ENCODE measurements at places on chromosomes 7 and 10.

DNA sequence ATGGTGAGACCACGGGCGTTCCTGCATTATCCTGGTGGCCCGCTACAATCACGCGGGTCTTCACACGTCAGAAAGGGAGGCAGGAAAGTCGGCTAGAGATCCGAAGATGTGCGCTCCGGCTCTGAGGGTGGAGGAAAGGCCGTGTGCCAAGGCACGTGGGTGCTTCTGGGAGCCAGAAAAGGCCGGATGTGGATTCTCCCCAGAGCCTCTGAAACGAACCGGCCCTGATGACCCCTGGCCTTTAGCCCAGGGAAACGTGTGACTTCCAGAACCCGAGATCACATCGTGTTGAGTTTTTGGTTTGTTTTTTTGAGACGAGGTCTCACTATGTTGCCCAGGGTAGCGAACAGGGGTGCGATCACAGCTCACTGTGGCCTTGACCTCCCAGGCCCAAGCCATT lies 244.2 kb downstream of the ELFN1 start:
- no peak for DNase-seq

- DNase-seq: no peak
Measured at GRCh38 chr10:25068152-25069058, 52.0 kb downstream of the THNSL1 start.

GRCh38 chr10:132077091-132077490 lies 11.3 kb downstream of the JAKMIP3 start:
- no peak for DNase-seq

DNA sequence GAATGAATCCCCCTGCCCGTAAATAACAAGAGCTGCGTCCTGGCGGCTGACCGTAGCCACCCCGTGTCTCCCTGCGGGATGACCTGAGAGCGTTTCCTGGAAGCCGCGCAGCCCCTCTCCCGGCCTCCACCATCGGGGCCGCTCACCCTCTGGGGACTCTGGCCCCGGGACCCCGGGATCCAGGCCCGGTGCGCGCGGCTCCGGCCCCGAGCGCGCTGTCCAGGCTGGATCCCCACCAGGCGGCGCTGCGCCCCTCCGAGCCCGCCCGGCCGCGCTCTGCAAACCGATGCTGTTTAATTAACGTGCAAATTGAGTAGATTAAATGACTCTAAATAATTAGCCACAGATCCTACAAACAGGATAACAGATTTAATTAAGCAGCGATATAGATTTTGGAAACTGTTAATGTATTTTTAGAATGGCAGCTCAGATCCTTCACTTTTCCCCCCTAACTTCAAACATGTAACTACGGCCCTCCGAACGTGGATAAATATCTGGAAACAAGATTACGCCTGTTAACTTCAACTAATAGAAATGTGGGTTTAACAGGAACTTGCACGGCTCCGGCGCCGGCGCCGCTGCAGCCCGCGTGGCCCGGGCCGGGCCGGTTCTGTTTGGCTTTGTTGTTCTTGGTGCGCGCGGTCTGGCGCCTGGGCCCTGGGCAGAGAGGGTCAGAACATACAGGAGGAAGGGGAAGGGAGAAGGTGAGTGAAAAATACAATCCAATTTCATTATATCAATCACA lies 7.1 kb upstream of the UNCX start:
- DNase-seq: peak; percentile 77

- no peak for DNase-seq
Measured at GRCh38 chr10:34113504-34114225, 701.4 kb downstream of the PARD3 start.

GRCh38 chr7:4151926-4152549 lies 530.1 kb upstream of the FOXK1 start:
- DNase-seq: no peak

DNA sequence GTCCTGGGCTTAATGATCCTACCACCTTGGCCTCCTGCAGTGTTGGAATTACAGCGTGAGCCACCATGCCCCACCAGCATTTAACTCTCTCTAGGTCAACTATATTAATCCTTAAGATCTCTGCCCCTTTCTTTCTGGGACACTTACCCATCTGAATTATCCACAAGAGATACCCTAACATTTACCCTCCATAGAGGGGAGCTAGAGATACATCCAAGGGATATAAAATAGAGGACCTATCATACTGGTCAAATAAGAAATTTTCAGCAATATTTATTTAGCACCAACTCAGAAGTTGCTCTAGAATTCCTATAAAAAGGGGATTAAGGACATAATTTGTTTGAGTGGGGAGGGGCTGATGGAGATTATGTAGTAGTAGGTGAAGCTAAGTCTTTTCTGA lies 96.5 kb downstream of the OTUD1 start:
- no peak for DNase-seq

- peak; percentile 62 for DNase-seq
Measured at GRCh38 chr7:127251465-127252376, 1.0 kb downstream of the GRM8 start.

Data from ecto neural progenitor cell (in vitro differentiated cells).